Endothelial cell of coronary artery (primary cell): ENCODE measurements at places on chromosomes 16 and 17. TPM values are rescaled to one million over a fixed set of nuclear protein-coding genes. Genes with fewer than 3 reads are reported as not detected.

Gene HBA1
- total RNA-seq = not detected in 2 replicates

Gene HBM
- total RNA-seq = not detected in 2 replicates

Gene NKD1
- total RNA-seq = under 0.01 and 0.19 TPM in 2 replicates

Gene KRT40
- not detected in 2 replicates for total RNA-seq

Gene MRPS34
- total RNA-seq = 107 and 111 TPM in 2 replicates
